ENCODE measurements at places on chromosomes 7 and 10.

GRCh38 chr7:72538856-72539255 lies 126.7 kb upstream of the CALN1 start:
- no peak for DNase-seq

DNA sequence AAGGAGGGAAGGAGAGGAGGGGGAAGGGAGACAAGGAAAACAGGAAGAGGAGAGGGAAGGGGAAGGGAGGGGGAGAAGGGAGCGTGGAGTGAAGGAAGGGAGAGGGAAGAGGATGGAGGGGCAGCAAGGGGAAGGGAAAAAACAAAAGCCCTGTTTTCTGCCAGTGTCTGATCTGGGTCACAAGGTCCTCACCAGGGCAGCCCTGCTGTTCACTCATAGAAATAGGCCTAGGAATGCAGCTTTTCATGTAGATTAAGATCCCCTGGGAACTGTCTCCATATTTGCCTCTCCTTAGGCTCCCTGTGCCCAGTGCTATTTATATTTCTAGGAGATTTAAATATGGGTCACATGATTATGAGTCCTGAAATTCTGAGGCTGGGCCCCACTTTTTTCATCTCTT lies 790.7 kb downstream of the TNS3 start:
- DNase-seq, result no peak

GRCh38 chr7:107818622-107819021 lies 15.6 kb upstream of the SLC26A3 start:
- DNase-seq, result no peak

GRCh38 chr7:75650062-75650461 lies 88.7 kb downstream of the HIP1 start:
- DNase-seq, result no peak

- DNase-seq, result no peak
These were observed 163.7 kb downstream of the ARL4A start for GRCh38 chr7:12851142-12851541.

- no peak for DNase-seq
These were observed 35.2 kb upstream of the MXI1 start for GRCh38 chr10:110172155-110172554.

DNA sequence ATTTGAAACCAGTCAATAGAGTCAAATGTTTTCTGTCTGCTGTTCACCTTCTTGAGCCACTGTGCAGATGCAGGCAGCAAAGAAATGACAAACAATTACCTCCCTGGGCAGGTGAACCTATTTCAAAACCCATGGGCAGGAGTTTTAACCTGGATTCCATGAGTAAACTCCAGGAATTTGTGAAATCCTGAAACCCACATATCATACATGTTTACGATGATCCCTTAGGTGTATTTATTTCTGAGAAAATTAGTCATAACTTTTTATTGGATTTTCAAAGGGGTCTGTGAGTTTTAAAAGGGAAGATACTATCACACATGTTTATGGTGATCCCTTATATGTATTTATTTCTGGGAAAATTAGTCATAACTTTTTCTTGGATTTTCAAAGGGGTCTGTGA lies 59.8 kb downstream of the ARL5B start:
- DNase-seq, result no peak

GRCh38 chr10:104120903-104121484 lies 977 bp upstream of the SFR1 start:
- DNase-seq, result peak; percentile 67

GRCh38 chr7:141352955-141353354 lies 198.3 kb upstream of the AGK start:
- no peak for DNase-seq

DNA sequence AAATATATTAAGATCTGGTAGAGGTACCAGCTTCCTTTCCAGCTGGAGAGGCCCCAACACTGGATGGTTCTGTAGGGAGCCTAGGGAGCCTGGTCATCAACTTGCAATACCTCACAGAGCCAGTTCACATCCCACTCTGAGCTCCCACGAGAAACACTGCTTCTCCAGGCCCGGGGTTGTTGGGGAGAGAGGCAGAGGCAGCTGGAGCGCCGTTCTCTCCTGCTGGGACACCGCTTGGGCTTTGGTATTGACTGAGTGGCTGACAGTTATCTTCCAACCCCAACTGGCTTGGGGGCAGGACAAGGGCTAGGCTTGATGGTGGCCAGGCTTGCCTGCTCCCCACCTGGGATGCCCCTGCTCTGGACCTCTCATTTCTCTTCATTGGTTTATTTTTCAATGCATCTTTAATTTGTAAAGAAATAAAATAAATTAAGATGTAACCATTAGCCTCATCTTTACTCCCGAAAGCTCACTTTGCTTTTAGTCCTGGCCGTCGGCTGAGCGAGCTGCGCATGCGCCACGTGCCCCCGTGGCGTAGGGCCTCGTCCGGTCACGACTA lies 10.0 kb upstream of the CHCHD1 start:
- DNase-seq, result peak; percentile 74

DNA sequence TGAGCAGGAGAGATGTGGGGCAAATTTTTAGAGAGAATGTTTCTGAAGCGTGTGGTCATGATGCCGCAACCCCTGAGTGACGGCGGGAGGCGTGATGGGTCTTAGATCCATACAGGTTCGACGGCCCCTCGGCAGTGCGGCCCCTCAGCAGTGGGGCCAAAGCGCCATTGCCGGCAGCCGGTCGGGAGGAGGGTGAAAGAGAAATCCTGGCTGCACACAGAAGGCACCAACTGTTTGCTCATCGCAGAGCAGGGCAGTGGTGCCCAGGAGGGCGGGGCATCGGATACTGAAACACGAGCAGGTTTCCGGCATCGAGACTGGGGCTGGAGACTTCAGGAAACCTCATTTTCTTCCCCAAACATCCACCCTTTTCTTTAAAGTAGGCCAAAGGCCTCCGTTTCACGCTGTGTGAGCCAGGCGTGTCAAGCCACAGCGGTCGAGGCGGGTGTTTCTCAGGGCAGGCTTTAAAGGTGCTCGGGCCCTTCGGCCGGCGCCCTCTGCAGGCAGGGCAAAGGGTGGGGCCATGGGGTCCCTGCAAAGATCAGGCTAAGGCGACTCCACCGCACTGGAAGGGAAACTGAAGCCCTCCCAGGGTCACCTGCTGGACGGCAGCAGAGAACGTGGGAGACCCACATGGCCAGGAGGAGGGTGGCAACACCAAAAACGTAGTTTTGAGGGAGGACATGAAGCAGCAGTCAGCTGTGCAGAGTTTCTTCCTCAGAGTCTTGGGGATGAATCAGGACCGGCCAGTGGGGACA lies 42.0 kb upstream of the PPP2R2D start:
- no peak for DNase-seq

DNA sequence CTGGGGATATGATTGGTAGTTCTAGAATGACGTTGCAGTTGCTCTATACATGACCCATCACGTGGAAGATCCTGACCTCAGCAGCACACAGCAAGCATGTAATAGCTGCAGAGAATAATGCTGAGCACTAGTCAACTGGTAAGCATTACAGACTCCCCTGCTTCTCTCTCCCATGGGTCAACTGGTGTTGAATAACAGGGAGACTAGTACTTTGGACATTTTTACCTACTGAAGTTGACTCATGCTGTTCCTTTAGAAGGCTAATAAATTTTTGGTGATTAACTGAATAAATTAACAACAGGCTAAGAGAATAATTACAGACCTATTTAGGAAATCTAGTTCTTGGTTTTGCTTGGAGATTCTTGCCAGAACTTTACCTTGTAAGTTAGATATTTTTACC lies 234.1 kb downstream of the AUTS2 start:
- no peak for DNase-seq

DNA sequence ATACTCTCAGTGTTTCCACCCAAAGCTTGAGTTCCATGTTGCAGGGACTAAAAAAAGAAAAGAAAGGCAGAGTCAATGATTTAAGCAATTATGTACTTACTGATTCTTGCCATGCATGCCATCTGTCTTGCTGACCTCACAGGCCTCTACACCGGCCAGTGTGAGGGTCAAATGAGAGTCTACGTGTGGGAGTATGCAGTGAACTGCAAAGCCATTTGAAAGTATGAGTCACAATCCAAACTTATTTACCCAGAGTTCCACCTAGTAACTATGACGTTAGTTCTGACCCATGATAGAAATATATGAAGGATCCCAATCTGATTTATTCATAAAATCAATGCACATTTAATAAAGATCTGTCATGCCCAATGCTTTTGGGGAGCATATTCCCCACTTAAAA lies 26.5 kb downstream of the PDE1C start:
- DNase-seq, result no peak
